ENCODE measurements at places on chromosomes 1 and 21.

DNA sequence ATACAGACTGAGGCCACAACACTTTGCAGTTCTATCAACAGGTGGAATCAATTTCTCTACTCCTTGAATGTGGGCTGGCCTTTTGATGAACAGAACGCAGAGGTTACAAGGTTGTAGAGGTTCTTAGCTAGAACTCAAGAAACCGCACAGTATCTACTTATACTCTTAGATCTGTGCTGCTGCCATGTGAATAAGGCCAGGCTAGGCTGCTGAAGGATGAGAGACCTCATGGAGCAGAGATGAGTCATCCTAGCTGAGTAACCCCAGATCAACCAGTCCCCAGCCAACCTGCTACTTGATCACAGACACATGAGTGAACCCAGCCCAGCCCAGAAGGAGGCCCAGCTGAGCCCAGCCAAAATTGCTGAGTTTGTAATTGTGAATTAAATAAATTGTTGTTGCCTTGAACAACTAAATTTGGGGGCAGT, 35.3 kb upstream of the BCAR3 start:
- DNase-seq: no peak

DNA sequence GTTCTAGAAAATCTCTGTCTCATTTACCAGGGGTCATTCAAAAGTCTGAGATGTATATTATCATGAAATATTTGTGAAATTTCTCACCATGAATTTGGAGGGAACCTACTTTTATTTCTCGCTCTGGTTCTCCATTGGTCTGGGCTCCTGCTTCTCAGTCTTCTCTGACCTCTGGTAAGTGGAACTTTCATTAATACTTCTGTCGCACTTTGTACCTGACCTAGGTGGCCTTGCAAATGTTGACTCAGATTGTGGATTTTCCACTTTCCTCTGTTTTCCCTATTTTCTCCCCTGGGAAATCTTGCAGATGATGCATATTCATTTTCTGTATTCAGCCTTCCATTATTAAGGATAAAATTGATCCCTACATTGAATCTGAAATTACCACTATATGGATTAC, 53.2 kb downstream of the LRIG2 start:
- DNase-seq: no peak

GRCh38 chr1:241767737-241768136, 80.3 kb upstream of the EXO1 start:
- DNase-seq: no peak

DNA sequence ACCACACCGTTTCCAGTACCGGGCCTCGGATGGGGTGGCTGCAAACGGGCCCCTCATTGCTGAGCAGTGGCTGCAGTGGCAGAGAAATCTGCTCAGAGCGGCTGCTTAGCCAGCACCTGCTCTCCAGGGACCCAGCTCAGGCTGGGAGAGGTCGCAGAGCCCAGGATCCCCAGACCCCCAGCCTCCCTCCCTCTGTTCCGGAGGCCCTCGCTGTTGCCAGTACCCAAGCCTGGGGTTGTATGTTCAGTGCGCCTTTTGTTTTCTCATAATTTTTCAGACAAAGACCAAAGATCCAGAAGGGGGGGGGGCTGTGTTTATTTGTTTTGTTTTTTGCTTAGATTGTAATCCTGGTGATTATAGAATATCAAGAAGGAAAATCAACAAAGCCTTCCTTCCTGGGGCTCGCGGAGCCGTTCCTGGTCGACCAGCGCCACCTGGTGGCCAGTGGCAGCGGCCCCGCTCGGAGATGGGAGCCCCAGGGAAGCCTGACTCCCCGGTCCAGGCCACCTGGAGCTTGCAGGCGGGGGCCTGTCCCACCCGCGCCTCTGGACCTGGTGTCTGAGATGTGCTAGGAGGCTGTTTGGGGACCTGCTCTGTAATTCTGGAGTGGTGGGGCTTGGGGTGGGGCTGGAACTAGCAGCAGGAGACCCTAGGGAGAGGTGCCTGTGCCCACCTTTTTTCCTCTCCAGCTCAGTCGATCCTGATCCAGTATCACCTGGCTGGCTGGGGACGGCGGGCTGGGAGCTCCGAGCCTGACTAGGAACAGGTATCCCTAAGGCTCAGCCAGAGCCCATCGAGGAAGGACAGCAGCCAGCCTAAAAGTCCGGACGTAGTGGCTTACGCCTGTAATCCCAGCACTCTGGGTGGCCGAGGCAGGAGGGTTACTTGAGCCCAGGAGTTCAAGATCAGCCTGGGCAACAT, 123.9 kb upstream of the VAMP3 start:
- peak; percentile 82 for DNase-seq

DNA sequence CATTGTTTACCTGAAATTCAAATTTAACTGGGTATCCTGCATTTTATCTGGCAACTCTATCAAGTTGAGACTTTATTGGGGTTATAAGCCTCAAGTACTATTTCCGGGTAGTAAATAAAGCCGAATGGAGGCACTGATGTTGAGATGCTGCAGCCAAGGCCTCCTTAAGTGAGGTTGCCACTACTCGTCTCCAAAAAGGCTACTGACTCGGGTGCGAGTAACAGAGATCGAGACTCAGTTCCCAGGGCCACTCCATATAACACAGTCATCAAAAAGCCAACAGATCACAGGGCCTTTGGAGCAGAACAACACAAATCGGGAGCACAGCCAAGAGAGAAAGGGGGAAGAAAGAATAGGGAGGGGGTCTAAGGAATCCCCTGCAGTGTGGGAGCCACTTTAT, 524 bp downstream of the COPA start:
- DNase-seq: no peak

- DNase-seq: no peak
Measured at GRCh38 chr1:194813096-194813495, 1626.7 kb upstream of the B3GALT2 start.

GRCh38 chr1:232084584-232085223, 458.1 kb downstream of the DISC1 start:
- DNase-seq: peak; percentile 50

Measured in ecto neural progenitor cell (in vitro differentiated cells).